ENCODE measurements at places on chromosomes 2 and 18. TPM values are rescaled to one million over a fixed set of nuclear protein-coding genes. Genes with fewer than 3 reads are reported as not detected.

Gene PROKR1
- total RNA-seq: not detected

DNA sequence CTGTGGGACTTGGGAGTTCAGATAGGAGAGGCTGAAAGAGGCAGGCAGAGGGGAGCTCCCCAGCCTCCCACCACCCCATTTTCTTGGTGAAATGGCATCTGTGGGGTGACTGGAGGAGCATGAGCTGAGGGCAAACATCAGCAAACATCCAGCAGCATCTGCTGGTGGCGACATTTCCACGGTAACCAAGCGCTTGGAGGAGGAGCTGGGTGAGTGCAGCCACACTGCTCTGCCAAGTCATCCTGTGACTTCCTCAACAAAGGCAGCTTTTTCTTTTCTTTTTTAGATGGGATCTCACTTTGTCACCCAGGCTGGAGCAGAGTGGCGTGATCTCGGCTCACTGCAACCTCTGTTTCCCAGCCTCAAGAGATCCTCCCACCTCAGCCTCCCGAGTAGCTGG, 5.6 kb downstream of the TXNL4A start:
- DNase-seq: no peak

GRCh38 chr2:230942920-230943896, 18.2 kb upstream of the GPR55 start:
- DNase-seq: no peak

Gene CTAGE1
- not detected for total RNA-seq

Gene ZNF142
- total RNA-seq: 2.6 TPM
